ENCODE measurements at places on chromosomes 6 and 20.

DNA sequence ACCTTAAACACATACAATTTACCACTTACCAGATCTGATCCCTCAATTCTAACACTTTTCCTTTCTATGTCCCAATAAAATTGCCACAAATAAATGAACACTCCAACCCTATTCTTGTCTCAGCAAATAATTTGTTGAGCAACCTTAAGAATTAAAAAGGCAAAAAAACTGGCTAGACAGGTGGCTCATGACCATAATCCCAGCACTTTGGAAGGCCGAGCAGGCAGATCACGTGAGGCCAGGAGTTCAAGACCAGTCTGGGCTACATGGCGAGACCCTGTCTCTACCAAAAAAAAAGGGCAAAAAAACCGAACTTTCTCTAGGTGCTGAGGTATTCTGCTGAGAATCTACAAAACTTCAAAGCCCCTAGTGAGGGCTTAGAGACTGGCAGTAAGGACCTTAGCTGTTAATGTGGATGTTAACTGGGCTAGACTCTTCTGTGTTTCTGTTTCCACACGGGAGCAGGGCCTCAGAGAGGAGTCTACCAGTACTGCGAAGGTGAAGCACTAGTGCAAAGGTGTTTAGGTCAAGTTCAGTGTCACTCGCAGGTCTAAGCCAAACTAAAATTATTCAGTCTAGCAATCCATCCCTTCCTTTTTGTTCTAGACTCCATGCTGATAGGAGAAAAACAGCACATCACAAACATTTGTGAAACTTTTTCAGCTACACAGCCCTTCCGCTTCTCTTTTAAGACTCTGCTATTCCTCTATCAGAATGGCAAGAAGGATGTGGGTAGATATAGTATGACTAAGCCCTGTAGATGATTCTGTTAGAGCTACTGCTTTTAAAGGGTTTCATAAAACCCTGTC is 2.6 kb downstream of the FASTKD5 start:
- DNase-seq = no peak

GRCh38 chr6:150528648-150529285 is 70.9 kb upstream of the PLEKHG1 start:
- DNase-seq = peak; percentile 84

- DNase-seq = peak; percentile 63
Observed at GRCh38 chr20:50690650-50691572, at the start of gene RIPOR3. Gene RIPOR3, minus strand, starts transcription at chr20:50691542. Its CDS starts 414 bp downstream, at chr20:50691128.

DNA sequence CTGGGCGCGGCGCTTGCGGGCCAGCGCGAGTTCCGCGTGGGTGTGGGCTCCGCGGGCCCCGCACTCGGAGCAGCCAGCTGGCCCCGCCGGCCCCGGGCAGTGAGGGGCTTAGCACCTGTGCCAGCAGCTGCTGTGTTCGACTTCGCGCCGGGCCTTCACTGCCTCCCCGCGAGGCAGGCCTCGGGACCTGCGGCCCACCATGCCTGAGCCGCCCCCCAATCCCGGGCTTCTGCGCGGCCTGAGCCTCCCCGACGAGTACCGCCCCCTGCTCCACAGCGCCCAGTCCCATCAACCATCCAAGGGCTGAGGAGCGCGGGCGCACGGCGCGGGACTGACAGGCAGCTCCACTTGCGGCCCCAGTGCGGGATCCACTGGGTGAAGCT is 36.2 kb downstream of the RIOK1 start:
- DNase-seq = no peak

GRCh38 chr20:58850693-58851174 is at the start of gene GNAS-AS1:
Gene GNAS-AS1, minus strand, starts transcription at chr20:58850902.
- DNase-seq = peak; percentile 93

GRCh38 chr6:11445146-11445545 is 92.4 kb upstream of the TMEM170B start:
- DNase-seq = no peak

- no peak for DNase-seq
Observed at GRCh38 chr6:13461307-13461706, 26.1 kb downstream of the GFOD1 start.

DNA sequence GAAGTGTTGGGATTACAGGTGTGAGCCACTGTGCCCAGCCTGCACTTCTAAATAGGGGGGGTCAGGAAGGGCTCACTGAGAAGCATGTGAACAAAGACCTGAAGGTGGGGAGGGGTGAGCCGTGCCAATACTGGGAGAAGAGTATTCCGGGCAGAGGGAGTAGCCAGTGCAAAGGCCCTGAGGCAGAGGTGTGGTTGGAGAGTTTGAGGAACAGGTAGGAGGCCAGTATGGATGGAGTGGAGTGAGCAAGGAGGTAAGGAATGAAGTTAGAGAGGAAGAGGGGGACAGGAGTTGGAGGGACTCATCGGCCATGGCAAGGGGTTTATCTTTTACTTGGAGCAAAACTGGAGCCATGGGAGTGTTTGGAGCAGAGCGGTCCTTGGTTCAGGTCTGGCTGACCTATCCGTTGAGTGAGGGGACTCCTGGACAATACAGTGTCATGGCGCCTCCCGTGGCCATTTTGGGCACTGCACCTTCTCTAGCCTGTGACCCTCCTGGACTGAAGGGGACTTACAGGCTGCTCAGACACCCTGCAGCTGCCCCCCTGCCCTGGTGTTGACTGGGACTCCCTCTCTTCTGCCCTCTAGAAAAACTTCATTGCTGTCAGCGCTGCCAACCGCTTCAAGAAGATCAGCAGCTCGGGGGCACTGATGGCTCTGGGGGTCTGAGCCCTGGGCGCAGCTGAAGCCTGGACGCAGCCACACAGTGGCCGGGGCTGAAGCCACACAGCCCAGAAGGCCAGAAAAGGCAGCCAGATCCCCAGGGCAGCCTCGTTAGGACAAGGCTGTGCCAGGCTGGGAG is 12.1 kb downstream of the FOXS1 start:
- DNase-seq = peak; percentile 94

DNA sequence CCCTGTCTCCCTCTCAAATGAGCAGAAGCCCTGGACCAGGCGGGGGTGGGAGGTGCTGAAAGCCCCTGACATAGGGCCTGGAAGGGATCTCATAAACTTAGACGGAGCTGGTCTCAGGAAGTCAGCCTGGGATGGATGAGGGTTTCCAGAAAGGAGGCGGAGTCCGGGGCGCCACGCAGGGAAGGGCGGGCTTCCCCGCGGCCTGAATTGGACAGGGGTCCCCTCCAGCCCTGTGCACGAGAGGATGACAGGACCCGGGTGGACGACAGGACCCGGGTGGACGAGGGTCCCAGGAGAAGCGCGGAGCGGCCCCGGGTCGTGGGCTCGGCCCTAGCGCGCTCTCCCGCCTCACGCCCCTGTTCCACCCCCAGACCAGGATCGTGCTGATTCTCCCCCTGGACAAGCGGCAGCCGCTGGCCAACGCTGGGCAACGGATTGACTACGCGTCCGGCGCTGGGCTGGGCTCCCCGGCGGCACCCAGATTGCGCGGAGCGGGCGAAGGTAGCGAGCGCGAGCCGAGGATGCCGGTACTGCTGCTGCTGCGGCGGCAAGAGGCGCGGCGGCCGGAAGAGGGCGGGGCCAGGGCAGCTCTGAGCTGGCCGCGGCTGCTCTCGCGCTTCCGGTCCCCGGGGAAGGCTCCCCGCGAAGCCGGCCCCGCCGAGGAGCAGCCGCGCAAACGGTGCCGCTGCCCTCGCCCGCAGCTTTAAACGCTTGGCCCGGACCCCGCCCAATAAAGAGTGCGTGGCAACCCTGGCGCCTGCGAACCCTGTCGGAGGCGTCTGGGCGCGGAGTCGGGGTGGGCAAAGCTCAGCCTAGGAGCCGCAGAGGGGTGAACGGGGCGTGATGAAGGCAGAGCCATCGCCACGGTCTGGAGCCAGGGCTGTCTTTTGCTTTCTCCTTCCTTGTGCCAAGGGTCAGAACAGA is 1.3 kb downstream of the C20orf144 start:
- DNase-seq = peak; percentile 84

- DNase-seq = no peak
Observed at GRCh38 chr20:16387666-16388065, 185.6 kb downstream of the KIF16B start.

- no peak for DNase-seq
Observed at GRCh38 chr6:135004399-135004798, 50.2 kb downstream of the HBS1L start.

DNA sequence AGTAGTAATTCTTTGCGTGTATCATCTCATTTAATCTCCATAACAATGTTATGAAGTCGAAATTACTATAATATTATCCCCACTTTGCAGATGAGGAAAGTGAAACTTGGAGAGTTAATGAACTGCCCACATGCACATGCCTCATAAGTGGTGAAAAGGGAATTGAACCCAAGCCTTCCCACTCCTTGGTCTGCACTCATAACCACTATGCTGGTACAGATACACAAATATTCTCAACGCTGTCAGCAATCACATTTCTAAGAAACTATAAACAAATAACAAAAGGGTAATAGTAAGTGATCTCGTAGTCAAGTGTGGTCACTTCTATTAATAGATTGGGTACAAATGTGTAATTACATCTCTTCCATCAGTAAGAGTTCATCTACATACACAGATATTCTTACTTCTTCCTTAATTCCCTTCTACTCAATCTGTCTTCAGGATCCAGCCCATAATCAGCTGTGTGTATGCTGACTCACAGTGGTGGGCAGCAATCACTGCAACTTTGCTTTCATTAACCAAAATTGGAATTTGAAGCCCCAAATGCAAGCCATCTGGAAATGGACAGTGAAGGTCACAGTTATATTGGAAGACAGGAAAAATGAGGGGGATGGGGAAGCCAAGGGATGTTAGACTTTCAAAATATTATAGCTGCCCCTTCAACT is 6.6 kb downstream of the PRSS35 start:
- DNase-seq = no peak

GRCh38 chr20:1184638-1185315 is at the start of gene TMEM74B:
Gene TMEM74B, minus strand, starts transcription at chr20:1184981. Its CDS starts 1,180 bp downstream, at chr20:1183801.
- no peak for DNase-seq

- no peak for DNase-seq
Observed at GRCh38 chr20:51182571-51182970, 159.7 kb upstream of the KCNG1 start.

DNA sequence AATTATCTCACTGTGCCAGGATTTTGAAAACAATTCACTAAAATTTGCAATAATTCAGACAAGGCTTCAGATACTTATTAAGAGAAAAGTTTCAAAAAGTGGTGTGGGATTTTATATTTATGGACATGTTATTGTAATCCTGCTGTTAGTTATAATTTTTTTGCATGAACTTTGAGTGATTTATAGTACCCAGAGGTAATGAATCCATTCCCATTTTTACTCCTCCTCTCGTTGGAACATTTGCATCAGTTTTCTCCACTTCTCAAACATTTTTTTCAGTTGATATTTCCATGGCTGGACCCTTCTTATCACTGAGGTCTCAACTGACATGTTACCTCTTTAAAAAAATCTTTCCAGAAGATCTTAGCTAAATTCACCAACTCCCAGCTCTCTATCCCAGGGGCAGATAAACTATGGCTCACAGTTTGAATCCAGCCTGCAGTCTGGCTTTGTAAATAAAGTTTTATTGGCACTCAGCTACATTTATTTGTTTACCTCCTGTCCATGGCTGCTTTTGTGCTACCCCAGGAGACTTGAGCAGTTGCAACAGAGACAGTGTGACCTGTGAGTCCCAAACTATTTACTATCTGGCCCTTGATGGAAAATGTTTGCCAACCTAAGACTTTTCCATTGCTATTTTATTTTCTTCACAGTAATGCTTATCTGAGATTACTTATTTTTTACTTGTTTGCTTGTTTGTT is 83.4 kb downstream of the TSHZ2 start:
- no peak for DNase-seq

DNA sequence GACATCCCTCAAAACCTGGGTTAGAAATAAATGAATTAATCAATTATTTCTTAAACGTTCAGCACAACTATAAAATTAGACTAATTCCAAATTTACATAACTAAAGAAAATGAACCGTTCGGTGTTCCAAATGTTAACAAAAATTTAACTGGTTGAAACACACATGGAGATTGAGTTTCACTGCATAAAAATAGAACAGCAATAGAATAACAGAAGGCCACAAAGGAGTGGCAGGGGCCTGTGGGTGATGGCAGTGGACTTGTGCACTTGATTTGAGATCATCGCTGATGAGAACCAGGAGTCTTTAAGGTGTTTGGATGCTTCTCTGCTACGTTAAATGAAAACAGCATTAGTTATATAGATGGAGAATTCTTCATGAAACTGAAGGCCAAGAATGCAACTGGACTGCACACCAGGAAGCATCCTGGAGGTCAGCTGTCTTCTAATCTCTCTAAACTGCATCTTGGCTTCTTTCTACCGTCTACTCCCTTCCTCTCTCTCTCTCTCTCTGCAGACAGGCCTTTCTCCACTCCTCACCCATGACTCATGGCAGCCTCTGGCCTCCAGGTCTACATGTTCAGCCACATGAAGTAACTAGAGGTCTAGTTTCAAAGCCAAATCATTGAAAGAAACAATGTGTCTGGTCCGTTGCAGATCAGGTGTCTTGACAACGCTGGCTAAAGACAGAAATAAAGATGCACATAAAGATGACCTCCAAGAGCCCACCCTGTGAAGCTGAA is 111.3 kb downstream of the SIM1 start:
- DNase-seq = no peak

DNA sequence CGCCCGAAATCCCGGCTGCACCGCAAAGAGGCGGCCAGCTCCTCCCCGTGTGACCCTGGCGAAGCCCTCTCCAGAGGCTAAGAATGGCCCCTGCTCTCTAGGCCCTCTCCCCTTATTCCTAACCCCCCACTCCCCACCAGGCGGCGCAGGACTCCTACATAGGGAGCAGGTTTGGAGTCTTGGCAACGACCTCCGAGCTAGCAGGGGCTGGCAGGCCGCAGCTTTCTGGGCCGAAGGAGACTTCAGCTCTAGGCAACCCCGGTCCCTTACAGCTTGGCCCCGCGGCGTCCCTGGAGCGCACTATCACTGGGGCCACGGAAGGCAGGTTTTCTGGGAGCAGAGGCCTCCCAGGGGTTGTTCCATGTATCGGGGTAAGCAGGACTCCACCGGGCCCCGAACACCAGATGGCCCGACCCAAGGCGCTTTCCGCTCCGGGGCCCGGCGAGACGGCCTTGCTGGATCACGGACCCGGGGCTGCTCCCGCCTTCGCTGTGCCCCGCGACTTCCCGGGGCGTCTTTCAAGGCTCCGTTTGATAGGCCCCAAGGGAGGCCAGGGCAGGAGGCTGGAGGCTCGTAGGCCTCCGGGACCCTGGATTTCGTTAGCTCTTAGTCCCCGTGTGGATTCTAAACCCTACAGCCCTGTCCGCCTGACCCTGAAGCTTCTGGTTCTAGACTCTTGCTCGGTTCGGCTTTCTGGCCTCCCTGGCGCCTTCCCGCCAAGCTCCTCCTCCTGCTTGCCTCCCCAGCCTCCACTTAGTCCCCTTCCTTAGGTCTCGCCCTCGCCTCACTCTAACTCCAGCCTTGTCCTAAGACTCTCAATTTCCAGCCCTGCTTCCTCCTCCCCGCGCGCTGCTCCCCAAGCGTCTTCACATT is 1.9 kb downstream of the SLC32A1 start:
- DNase-seq = peak; percentile 93

GRCh38 chr20:34222208-34222607 is 19.0 kb upstream of the ASIP start:
- DNase-seq = no peak
